Stomach (tissue), 19 donors: ENCODE measurements at places on chromosomes 3 and 15. TPM values are rescaled to one million over a fixed set of nuclear protein-coding genes. Genes with fewer than 3 reads are reported as not detected.

GRCh38 chr3:36864180-36865053 is 80.4 kb downstream of the TRANK1 start:
- DNase-seq = no peak

NBEAL2 gene
- 547 TPM for total RNA-seq

SAMMSON gene
- not detected for total RNA-seq

- DNase-seq = peak; percentile 25
These were observed 44.7 kb downstream of the ATP11B start for GRCh38 chr3:182837855-182838454.

DNA sequence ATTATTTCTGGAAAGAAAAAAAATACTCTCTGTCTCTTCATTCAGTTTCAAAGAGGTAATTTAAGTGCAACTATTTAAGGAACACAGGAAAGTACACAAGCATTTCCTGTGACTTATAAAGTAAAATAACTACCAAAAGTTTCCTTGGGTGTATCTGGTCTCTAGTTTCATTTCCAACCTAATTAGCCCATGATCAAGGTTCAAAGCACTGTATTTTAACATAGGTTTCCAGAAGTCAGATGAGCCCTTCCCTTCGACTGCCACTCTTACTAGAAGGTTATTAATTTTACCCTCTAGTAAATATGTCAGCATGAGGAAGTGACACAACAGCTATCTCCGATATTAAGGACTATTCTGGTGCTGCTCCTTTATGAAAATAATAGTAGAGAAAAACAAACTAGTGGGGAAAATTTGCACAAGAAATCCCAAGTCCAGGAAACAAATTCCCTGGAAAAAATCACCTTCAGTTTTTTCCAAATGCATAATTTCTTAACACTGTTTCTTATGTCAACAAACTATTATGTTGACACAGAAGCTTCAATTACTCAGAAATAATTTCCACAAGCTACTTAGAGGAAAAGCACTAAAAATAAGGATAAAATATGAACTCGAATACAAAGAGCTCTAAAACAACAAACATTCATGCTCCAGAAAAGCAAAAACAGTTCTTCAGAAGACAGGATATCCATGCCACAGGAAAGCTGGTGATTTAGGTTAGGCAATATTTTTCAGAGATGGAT is 35.3 kb downstream of the CCPG1 start:
- no peak for DNase-seq

- DNase-seq = no peak
These were observed 14.1 kb downstream of the MRPS22 start for GRCh38 chr3:139357899-139358298.

GRCh38 chr15:83430441-83430840 is 16.7 kb upstream of the SH3GL3 start:
- DNase-seq = no peak

DNA sequence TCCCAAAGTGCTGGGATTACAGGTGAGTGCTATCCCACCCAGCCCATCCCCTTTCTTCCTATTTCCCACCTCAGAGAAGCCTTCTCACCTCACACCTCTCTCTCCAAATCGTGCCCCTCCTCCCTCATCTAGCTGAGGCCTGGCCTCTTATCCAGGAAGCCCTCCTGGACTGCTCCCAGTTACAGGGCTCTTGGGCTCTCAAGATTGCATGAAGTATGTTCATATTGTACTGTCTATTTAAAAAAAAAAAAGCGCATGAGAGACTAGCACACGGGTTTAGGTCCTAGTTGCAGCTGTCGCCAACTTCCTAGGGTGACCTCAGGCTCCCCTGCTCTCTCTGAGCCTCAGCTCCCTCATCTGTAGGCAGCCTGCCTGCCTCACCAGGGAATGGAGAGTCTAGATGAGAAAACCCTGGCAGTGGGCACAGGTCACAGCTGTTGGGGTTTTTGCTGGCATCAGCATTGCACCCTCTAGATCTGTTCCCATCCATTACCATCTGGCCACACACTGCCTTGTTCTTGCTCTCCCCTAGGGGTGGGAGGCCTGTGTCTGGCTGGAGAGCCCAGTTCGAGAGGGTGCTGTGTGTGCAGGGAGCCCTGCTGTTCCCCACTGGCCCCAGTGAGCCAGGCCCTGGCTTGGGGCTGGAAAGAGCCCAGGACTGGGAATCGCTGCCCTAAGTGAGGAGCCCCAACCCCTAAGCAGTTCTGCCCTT is 24.2 kb upstream of the C15orf39 start:
- no peak for DNase-seq

DNA sequence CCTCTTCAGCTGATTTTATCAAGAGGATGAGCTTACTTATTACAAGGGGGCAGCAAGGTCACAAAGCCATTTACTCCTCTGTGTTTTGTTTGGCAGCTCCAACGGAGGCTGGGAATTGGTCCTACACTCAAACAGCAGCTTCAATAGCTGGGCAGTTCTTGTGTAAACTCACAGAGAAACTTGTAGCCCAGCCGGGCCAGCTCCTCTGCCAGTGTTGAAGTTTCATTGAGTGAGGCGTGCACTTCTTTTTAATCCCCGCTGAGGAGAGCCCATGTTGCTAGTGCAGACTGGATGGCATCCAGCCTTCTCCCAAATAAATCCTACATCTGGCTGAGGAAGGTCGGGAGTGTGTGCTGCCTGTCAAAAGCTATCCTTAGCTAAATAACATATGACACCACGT is 59.5 kb downstream of the BFSP2 start:
- DNase-seq = peak; percentile 50

MME gene
- 2.0 TPM for total RNA-seq

IL12A gene
- not detected for total RNA-seq

GRCh38 chr15:101615986-101616848 is 36.0 kb downstream of the TM2D3 start:
- DNase-seq = peak; percentile 84

NDUFB5 gene
- 142 TPM for total RNA-seq

- no peak for DNase-seq
These were observed 35.9 kb upstream of the TFRC start for GRCh38 chr3:196117809-196118208.

GRCh38 chr3:49177073-49177472 is 5.7 kb downstream of the KLHDC8B start:
- no peak for DNase-seq

GRCh38 chr3:179981646-179982045 is 55.1 kb downstream of the PEX5L start:
- no peak for DNase-seq

DNA sequence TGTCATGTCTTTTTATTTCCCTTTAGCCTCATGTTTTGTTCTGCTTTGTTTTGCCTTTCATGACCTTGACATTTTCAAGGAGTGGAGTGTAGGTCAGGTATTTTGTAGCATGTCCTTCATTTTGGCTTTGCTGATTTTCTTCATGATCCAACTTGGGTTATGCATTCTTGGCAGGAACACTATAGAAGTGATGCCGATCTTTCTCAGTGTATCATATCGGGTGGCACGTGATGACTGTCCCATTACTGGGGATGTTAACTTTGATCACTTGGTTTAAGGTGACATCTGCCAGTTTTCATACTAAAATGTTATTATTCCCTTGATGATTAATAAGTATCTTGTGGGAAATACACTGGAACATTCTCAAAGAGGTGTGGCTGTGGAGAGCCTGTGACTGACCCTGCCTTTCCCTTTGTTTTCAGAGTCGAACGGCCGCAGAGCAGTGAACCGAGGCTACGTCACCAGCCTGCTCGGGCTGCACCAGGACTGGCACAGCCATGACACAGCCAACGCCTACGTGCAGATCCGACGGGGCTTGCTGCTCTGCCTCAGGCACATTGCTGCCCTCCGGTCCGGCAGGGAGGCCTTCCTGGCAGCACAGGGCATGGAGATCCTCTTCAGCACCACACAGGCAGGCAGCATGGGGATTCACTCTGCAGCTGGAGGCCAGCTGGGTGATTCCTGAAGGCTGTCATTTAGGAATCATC is 167.7 kb downstream of the AGBL1 start:
- no peak for DNase-seq

EEFSEC gene
- total RNA-seq = 14.2 TPM

GRCh38 chr3:71583566-71584393 is at the start of gene FOXP1:
Gene FOXP1, minus strand, starts transcription at chr3:71583728. Its CDS starts 385,347 bp downstream, at chr3:71198381.
- DNase-seq = peak; percentile 78

HDGFL3 gene
- total RNA-seq = 7.8 TPM

DNA sequence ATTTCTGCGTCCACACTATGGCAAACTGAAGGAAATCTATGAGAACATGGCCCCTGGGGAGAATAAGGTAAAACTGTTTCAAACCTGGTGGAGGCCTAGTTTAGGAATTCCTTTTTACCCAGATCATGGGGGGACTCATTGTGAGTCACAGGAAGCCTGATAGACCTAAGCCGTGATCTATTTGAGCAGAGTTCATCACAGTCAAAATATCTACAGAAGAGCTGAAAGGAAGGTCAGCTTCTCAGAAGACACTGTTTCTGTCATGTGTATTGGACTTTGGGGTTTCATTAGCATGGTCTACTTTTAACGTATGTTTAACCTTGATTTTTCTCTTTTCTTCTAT is 1.3 kb downstream of the PSMD2 start:
- no peak for DNase-seq

GRCh38 chr3:187906416-187906815 is 161.1 kb upstream of the BCL6 start:
- no peak for DNase-seq

- DNase-seq = no peak
These were observed 43.1 kb upstream of the MFGE8 start for GRCh38 chr15:88956263-88956662.

PRRT3 gene
- 0.58 TPM for total RNA-seq

GMNC gene
- total RNA-seq = not detected

ABCC5 gene
- total RNA-seq = 241 TPM

DAPK2 gene
- 178 TPM for total RNA-seq

DNA sequence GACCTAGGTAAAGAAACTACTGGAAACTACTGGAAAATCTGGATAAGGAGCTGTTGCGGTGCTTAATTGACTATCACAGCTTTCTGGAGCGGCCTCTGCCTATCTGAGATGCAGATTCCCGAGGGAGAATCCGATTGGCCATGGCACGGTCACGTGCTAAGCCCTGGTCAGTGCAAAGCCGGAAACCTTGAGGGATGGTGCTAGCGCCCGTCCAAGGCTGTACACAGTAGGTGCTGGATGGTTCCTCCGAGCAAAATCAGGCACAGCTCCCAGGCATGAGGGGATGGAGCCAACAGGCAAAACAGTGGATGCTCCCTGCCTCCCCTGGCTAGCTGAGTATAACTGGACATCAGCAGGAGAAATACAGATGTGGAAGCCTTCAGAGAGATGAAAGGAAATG is 238.7 kb upstream of the HES1 start:
- no peak for DNase-seq

GRCh38 chr3:11612515-11613188 is 31.1 kb downstream of the VGLL4 start:
- DNase-seq = no peak

DNA sequence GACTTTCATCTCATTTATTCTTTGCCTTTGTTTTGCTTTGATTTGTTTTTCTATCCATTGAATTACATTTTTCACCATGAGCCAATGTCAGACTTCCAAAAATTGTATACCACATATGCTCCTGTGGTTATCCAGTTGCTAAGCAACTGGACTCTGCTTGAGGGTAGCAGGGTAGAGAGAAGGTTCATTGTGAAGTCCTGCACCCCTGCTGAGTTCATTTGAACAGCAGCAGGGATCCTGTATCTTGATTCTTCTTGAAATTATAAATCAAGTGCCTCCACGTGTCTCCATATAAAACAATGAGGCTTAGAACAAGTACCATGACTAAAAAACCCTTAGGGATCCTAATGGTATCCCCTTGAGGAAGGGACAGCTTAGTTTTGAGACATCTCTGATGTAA is 449.3 kb downstream of the ROBO2 start:
- no peak for DNase-seq

GRCh38 chr15:69388260-69388705 is 25.9 kb upstream of the KIF23 start:
- no peak for DNase-seq

DNA sequence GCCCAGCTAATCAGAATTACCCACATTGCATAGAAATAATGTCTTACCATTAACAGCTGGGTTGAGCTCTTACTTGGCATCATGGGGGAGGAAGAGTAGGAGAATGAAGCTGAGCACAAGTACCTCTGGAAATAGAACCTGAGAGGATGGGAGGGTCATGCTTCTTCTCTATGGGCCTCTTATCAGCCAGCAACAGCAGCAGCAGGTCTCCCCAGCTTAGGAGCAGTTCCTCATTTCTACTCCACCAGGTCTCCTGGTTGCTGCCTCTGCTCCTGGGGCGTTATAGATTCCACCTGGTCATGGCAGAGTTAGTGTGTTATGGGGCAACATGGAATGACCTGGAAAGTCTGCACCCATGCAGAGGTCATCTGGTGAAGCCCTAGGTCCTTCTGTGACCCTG is 3.4 kb downstream of the FSD2 start:
- no peak for DNase-seq

GRCh38 chr15:74573987-74574386 is 33.0 kb downstream of the ARID3B start:
- DNase-seq = no peak

GPR149 gene
- total RNA-seq = not detected

- DNase-seq = no peak
These were observed 48.2 kb upstream of the PHLDB2 start for GRCh38 chr3:111810909-111811308.

DNA sequence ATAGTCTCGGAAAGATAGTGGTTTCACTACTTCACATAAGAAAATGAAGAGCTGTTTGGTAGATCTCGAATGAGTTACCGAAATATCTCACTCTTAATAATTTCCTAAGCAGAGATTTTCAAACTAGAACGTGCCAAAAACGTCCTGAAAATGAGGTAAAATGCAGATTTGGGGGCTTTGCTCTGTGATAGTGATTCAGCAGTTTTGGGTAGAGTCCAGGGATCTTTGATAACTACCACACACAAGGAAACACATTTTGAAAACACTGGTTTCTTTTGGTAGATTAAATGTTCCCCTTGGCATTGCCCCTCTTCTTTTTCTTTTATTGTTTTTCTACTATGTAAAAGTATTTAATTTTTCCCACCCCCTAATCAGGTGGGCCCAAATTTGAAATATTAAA is 125.9 kb downstream of the EBLN2 start:
- DNase-seq = no peak

DNA sequence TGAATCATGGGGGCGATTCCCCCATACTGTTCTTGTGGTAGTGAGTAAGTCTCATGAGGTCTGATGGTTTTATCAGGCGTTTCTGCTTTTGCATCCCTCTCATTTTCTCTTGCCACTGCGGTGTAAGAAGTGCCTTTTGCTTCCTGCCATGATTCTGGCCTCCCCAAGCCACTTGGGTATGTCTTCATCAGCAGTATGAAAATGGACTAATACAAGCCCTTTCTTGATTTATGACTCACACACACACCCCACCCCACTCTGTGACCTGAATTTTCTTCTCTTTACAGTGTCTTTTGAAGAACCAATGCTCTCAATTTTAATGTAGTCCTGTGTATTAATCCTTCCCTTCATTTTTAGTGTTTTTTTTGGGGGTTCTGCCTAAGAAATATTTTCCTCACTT is 244.8 kb downstream of the PLCL2 start:
- DNase-seq = no peak
